Liver (tissue), 10 donors: ENCODE measurements at places on chromosomes 1 and 21. TPM values are rescaled to one million over a fixed set of nuclear protein-coding genes. Genes with fewer than 3 reads are reported as not detected.

- no peaks in the 10 kb centered on the region for H3K4me1 ChIP-seq
- no peak for DNase-seq
- H3K27me3 ChIP-seq: no peaks in the 10 kb centered on the region
- no peak overlapping the region for H3K27ac ChIP-seq
These were observed 3.4 kb downstream of the ATP1A4 start for GRCh38 chr1:160154790-160155189.

GRCh38 chr21:41510500-41510899 lies 2.5 kb upstream of the TMPRSS2 start:
- peak overlapping the region; percentile 43 for H3K27ac ChIP-seq
- H3K4me1 ChIP-seq: peaks cover 16% of the 10 kb centered on the region
- no peak for DNase-seq
- no peak overlapping the region for H3K4me3 ChIP-seq

Gene FMO1
- total RNA-seq: 26.3 TPM

GRCh38 chr1:96992871-96993270 lies 271.3 kb downstream of the PTBP2 start:
- no peak overlapping the region for H3K27ac ChIP-seq
- H3K27me3 ChIP-seq: no peaks in the 10 kb centered on the region
- H3K4me1 ChIP-seq: no peaks in the 10 kb centered on the region
- DNase-seq: no peak
- H3K36me3 ChIP-seq: no peaks in the 10 kb centered on the region

GRCh38 chr1:15368888-15369287 lies 40.8 kb upstream of the EFHD2 start:
- H3K27ac ChIP-seq: peak overlapping the region; percentile 22
- no peaks in the 10 kb centered on the region for H3K27me3 ChIP-seq
- H3K4me3 ChIP-seq: no peak overlapping the region
- H3K36me3 ChIP-seq: no peaks in the 10 kb centered on the region
- peaks cover 50% of the 10 kb centered on the region for H3K4me1 ChIP-seq

Gene MIGA1
- total RNA-seq: 7.8 TPM

Gene SMIM1
- 1.8 TPM for total RNA-seq

DNA sequence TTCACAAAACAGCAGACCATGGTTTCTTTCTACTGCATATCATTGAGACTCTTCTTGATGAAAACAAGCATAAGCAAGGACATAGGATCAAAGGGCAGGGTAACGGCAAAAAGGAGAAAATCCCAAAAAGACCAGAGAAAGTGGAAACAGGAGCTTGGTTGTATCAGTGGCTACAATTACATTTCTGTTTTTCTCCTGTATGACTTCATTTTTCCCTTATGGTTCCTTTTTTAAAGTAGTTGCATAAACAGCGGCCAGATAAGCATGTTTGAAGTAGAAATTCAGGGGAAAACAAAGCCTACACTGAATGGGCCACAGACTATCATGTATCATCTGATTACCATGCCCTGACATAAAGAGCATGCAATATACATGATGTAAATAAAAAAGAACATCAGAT lies 4.6 kb downstream of the EGLN1 start:
- no peak for DNase-seq
- no peak overlapping the region for H3K4me3 ChIP-seq
- H3K36me3 ChIP-seq: no peaks in the 10 kb centered on the region
- H3K27ac ChIP-seq: no peak overlapping the region
- H3K27me3 ChIP-seq: no peaks in the 10 kb centered on the region

- no peak overlapping the region for H3K27ac ChIP-seq
- no peaks in the 10 kb centered on the region for H3K36me3 ChIP-seq
- DNase-seq: peak; percentile 30
- H3K4me1 ChIP-seq: no peaks in the 10 kb centered on the region
These were observed 1.6 kb upstream of the DNMT3L start for GRCh38 chr21:44263221-44263760.

Gene NGF
- 0.79 TPM for total RNA-seq

Gene SLC9C2
- not detected for total RNA-seq

GRCh38 chr1:184911103-184911745 lies 63.1 kb downstream of the NIBAN1 start:
- no peaks in the 10 kb centered on the region for H3K36me3 ChIP-seq
- H3K4me1 ChIP-seq: no peaks in the 10 kb centered on the region
- no peak overlapping the region for H3K4me3 ChIP-seq
- H3K27ac ChIP-seq: no peak overlapping the region
- no peaks in the 10 kb centered on the region for H3K27me3 ChIP-seq
- no peak for DNase-seq

GRCh38 chr1:61081686-61082310 lies 563 bp upstream of the NFIA start:
- peak; percentile 68 for DNase-seq
- H3K4me3 ChIP-seq: peak overlapping the region; percentile 100
- H3K36me3 ChIP-seq: no peaks in the 10 kb centered on the region
- H3K27ac ChIP-seq: peak overlapping the region; percentile 97

DNA sequence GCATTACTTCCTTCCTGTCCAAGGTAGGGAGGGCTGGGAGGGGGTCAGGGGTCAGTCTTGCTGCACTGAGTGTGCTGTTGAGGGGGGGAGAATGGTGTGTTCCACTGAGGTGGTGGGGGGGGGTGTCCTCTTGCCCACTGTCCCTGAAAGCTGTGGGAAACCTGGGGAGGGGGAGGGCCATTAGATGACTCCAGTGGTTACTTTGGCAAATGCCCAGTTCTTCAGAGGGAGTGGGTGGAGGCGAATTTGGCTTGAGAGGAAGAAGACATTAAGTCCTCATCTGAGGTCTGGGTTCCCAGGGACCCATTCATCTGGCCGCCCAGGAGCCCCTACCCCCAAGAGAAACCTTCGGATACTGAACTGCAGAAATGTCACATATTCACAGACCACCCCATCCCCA lies 36.2 kb downstream of the MEF2D start:
- H3K27me3 ChIP-seq: no peaks in the 10 kb centered on the region
- no peak overlapping the region for H3K27ac ChIP-seq
- no peak overlapping the region for H3K4me3 ChIP-seq

Gene FMO2
- 0.84 TPM for total RNA-seq

Gene RXFP4
- total RNA-seq: not detected

GRCh38 chr1:5108740-5109139 lies 454.3 kb downstream of the AJAP1 start:
- no peaks in the 10 kb centered on the region for H3K36me3 ChIP-seq
- no peak for DNase-seq
- no peaks in the 10 kb centered on the region for H3K27me3 ChIP-seq
- H3K27ac ChIP-seq: no peak overlapping the region

GRCh38 chr1:65059930-65060538 lies 88.0 kb upstream of the AK4 start:
- H3K4me3 ChIP-seq: no peak overlapping the region
- H3K4me1 ChIP-seq: peaks cover 20% of the 10 kb centered on the region
- no peak for DNase-seq
- H3K36me3 ChIP-seq: peaks cover 13% of the 10 kb centered on the region
- H3K27me3 ChIP-seq: no peaks in the 10 kb centered on the region

Gene OPTC
- total RNA-seq: not detected

DNA sequence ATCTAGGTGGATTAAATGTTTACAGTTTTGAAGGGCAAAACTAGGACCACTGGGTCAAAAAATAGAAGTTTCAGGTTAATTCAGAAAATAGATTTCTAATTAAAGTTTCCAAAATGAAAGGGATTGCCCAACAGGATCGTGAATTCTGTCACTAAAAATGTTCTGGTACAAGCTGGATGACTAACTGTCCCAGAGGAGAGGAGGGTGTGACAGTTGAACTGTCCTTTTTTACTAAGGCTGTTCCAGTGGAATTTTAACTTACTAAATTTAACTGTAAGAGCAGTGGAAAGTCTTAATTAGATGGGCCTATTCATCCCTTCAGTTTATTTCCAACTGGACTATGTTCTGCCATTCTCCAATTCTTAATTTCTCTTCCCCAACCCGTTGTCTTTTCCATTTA lies 7.2 kb downstream of the SNX7 start:
- H3K27me3 ChIP-seq: no peaks in the 10 kb centered on the region
- no peaks in the 10 kb centered on the region for H3K4me1 ChIP-seq
- DNase-seq: no peak
- H3K27ac ChIP-seq: no peak overlapping the region

- H3K36me3 ChIP-seq: no peaks in the 10 kb centered on the region
- no peaks in the 10 kb centered on the region for H3K27me3 ChIP-seq
- no peak overlapping the region for H3K27ac ChIP-seq
- H3K4me3 ChIP-seq: no peak overlapping the region
These were observed 30.4 kb upstream of the FMO1 start for GRCh38 chr1:171217658-171218443.

- peaks cover 2% of the 10 kb centered on the region for H3K4me1 ChIP-seq
- no peak overlapping the region for H3K4me3 ChIP-seq
- H3K27ac ChIP-seq: no peak overlapping the region
- H3K36me3 ChIP-seq: peaks cover 41% of the 10 kb centered on the region
These were observed 21.5 kb downstream of the ABCB10 start for GRCh38 chr1:229536982-229537381.

DNA sequence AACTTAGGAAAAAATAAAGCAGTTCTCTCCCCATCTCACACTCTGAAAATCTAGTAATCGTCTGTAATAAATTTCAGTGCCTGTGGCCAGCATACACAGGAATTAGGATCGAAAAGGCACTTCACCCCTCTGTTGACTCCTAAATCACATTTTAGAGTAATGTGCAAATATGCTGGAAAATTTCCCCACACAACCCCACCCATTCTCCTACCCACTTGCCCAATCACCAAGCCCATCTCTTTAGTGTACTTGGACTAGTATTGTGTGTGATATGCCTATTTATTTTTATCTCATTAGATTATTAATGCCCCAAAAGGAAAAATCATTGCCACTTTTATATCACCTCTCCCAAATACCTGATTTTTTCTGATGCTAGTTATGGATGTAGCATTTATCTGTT lies 323.3 kb downstream of the ASTN1 start:
- H3K4me3 ChIP-seq: no peak overlapping the region
- no peaks in the 10 kb centered on the region for H3K36me3 ChIP-seq
- H3K27me3 ChIP-seq: no peaks in the 10 kb centered on the region
- no peak overlapping the region for H3K27ac ChIP-seq
- no peaks in the 10 kb centered on the region for H3K4me1 ChIP-seq

DNA sequence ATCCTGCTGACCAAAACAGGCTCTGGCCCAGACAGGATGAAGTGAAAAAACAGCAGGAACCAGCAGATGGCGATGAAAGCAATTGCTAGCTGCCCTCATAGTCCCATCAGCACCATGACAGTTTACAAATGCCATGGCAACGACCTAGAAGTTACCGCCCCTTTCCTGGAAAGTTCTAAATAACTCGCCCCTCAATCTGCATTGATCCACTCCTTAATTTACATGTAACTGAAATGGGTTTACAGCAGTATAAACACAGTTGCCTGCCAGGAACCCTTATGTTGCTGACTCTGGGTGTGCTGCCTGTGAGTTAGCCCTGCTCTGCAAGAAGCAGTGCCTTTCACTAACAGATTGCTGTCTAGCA lies 65.5 kb upstream of the CR1L start:
- H3K4me1 ChIP-seq: no peaks in the 10 kb centered on the region
- H3K27me3 ChIP-seq: no peaks in the 10 kb centered on the region
- no peaks in the 10 kb centered on the region for H3K36me3 ChIP-seq

Gene LRRC38
- total RNA-seq: not detected

DNA sequence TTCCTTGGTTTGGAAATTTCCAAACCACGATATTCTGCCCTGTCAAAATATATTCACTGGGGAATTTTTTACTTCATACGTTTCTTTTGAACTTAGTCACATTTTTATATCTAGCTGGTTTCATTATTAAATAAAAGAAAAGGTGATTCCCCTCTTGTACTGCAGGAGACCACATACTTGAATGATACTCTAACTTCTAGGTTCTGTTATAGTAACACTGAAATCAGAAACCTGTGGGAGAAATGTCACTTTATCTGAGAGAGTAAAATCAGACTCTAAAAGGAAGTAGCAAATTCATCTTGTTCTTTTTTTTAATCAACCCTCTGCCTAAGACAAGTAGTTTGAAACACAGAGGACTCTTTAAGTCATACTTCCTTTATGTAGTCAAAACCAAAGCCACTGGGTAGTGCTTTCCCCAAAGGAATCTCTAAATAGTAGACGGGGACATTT lies 34.4 kb downstream of the MRPL39 start:
- no peak overlapping the region for H3K4me3 ChIP-seq
- H3K4me1 ChIP-seq: no peaks in the 10 kb centered on the region
- no peak for DNase-seq
- no peak overlapping the region for H3K27ac ChIP-seq
- H3K36me3 ChIP-seq: no peaks in the 10 kb centered on the region
